ENCODE measurements at places on chromosomes 16 and 17.

- no peak for DNase-seq
Measured at GRCh38 chr17:37774504-37774903, 29.6 kb upstream of the HNF1B start.

- DNase-seq, result no peak
Measured at GRCh38 chr16:61671161-61671560, 365.1 kb downstream of the CDH8 start.

DNA sequence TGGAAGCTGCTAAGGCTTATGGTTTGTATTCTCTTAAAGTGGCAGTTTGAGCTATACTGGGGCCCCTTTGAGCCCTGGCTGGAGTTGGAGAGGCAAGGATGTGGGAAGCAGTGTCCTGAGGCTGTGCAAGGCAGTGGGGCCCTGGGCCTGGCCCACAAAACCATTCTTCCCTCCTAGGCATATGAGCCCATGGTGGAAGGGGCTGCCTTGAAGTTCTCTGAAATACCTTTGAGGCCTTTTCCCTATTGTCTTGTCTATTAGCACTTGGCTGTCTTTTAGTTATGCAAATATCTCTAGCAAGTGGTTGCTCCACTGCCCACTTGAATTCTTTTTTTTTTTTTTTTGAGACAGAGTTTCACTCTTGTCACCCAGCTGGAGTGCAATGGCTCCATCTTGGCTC lies 119.2 kb downstream of the PCTP start:
- DNase-seq, result no peak

DNA sequence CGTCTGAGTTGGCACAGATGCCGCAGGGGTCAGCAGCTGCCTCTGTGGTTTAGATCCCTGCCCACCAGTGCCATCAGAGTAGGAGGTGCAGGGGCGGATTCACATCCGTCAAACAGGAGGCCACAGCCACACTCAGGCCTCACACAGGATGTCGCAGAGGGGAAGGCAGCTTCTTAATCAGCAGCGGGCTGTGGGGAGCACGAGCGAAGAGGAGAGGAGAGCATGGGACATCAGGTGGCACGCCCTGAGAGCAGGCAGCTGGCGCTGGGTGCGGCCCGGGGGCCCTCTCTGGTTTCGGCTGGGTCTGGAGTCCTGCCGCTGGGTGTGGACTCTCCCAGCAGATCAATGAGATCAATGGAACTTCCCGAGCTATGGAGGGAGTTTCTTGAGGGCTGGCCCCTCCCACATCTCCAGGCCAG lies 9.6 kb downstream of the LLGL2 start:
- DNase-seq, result no peak

DNA sequence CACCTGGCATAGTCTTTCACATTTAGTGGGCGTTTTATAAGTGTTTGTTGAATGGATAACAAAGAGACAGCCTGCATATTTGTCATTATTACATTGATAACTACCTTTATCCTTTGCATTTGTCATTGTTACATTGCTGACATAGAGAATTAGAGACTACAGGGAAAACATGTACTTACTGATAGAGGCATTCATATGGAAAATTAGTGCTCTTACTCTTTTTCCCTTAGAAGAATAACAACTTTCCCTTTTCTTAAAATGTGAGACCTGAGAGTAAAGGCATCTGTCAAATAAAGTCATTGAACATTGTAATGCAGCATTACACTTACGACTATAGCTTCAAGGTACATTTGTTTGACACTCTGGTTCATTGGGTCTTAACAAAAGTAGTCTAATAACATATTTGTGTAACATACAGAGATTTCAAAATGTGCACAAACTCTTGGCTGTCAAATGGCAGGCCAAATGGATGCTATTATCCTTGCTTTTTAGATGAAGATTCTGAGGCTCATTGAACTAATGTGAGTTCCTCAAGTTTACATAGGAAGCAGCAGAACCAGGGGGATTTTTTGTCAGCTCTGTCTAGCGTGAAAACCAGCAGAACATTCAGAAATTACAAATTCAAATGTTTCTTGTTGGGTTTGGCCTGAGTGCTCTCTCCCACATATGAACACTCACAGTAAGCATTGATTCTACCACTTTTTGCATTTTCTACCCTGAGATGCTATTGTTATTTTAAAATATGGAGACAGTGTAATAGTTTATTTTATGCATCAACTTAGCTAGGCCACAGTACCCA lies 28.5 kb downstream of the SMIM36 start:
- no peak for DNase-seq

DNA sequence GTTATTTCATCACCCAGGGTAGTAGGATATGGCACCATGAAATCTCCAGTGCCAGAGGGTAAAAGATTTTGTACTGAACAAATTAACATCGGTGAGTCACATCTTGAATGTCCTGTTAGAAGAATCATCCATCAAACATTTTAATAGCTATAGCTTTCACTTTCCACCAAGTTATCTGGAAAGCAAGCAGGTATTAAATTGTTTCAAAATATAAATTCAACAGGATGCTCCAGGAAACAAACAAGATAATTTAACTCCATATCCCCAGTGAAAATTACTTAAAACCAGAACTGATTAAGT lies 2.4 kb downstream of the VEZF1 start:
- DNase-seq, result peak; percentile 80
